ENCODE measurements at places on chromosomes 2 and 18.

GRCh38 chr2:233838726-233839446 lies 15.4 kb downstream of the HJURP start:
- DNase-seq: no peak

DNA sequence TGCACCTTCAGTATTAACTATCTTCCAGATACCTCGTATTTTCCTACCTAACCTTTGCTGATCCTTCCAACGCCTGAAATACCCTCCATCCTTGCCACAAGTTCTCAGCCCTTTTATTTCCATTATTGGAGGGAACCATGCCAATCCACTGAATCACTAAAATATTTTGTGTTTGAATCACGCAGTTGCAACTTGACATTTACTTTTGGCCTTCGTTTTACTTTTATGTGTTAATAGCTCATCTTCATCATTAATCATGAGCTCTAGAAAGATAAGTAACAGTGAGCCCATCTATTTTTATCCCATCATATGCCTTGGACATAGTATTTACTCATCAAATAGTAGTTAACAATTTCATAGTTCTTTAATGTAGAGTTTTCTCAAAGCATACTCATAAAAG lies 463.2 kb downstream of the THSD7B start:
- no peak for DNase-seq

- no peak for DNase-seq
Observed at GRCh38 chr18:62331581-62332356, 6.7 kb downstream of the TNFRSF11A start.

DNA sequence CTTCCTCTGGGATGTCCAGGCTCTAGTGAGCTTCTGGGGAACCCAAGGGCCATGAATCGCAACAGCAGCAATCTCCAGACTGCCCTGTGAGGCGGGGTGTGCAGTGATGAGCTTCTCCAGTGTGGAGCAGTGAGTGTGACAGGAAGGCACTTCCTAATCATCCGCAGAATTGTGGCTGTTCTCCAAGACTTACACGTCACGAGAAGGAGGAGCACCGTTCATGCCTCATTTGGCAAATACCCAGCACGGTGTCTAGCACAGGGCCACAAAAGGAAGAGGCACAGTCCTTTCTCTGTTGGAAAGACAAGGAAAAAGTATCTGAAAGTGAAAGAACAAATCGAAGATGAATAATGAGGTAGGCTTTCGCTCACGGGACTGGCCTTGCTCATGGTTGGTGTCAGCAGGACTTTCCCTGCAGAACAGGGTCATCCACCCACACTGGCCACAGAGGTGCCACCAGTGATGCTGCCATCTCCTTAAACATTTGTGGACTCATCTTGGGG lies 125.1 kb upstream of the HAAO start:
- no peak for DNase-seq

Measured in NCI-H1436 treated with DMSO at 0.1 percent for 48 hours (cell line).